ENCODE measurements at places on chromosomes 6 and 20. TPM values are rescaled to one million over a fixed set of nuclear protein-coding genes. Genes with fewer than 3 reads are reported as not detected.

DNA sequence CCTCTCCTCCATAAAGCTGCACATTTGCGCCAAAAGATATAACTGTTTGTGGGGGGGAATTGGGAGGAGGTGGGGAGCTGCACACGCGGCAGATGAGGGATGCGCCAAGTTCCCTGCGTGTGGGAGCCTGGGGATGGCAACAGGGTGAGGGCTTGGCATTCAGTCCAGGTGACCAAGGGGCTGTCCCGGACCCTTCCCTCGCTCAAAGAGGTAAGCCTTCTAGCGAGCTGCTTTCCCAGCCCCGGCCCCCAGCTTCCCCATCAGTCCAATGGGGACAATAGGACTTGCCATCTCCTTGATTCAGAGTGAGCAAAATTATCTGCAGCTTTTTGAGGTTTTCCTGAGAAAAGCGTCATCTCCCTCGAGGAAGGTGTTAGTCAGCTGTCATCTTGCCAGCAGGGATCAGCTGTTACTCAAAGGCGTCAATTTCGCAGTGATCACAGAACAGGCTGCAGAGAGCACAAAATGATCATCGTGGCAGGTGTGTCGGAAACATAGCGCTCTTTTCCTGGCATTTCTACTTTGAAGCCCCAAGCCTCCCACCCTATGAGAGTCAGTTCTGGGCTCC lies 21.3 kb downstream of the ZNF831 start:
- no peak for DNase-seq

The RBM24 gene
- not detected for polyA plus RNA-seq

DNA sequence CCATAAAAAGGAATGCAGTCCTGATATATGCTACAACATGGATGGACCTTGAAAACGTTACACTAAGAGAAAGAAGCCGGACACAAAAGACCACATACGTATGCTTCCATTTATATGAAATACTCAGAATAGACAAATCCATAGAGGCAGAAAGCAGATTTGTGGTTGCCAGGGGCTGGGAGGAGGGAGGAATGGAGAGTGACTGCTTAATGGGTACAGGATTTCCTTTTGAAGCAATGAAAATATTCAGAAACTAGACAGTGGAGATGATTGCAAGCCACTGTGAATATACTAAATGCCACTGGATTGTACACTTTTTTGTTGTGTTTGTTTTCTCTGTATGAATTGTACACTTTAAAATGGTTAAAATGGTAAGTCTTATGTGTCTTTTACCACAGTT lies 29.4 kb upstream of the CDKN1A start:
- DNase-seq: no peak

GRCh38 chr6:31750411-31751022 lies 10.7 kb downstream of the MSH5 start:
- DNase-seq: no peak

DNA sequence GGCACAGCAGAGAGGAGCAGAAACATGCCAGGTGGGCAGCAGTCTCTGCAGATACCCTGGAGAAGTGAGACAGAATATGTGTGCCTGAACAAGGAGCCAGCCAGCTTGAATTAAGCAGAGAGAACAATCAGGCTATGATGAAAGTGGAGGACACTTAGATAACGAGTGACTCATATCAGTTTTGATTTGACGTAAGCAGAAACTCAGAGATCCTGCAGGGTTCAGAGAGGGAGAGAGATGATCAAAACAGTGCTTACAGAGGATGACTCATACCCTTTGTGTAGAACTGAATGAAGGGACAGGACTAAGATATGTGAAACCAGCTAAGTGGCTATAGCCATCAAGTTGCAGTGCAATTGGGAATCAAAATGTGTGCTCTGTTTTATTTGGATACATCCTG lies 300.7 kb downstream of the TENT5A start:
- no peak for DNase-seq

The KATNA1 gene
- 32.8 TPM for polyA plus RNA-seq

The RAB22A gene
- 12.2 TPM for polyA plus RNA-seq

DNA sequence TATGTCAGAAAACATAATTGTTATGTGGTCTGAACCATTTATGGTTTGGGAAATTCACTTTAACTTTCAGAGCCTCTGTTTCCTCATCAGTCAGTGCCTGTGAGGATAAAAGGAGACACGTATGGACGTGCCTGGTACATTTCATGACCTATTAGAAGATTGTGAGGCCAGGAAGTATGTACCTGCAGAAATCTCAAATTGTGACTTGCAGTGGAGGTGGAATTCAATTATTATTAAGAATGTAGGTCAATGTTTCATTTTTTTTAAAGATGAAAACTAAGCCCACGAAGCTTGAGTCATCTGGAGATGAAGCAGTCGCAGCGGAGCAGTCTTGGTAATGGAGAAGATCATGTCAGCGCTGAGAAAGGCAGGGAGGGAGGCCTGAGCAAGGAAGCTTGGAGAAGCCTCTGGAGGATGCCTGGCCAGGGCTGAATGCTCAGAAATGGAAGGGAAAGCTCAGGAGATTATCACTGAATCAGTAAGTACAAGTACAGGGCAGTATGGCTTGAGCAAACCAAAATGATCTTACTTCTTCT lies 3.9 kb upstream of the DSE start:
- DNase-seq: no peak

GRCh38 chr6:22583230-22583629 lies 13.9 kb downstream of the HDGFL1 start:
- DNase-seq: no peak

DNA sequence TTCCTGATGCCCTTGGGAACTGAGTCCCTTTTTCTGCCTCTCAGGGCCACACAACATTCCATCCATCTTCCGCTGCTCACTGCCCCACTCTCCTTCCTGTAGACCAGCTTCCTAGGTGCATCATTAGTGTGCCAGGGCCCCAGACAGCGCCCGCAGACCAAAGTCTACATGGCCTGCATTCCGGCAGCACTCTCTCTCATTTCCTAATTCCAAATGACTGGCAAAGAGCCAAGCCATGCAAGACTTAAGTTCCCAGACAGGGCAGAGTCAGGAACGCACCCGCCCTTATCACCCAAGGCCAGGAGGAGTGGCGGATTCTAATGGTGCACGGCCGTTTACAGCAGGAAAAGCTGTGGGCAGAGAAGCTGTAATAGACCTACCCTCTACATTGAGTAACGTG lies 159.8 kb upstream of the ARID1B start:
- DNase-seq: no peak

The WASF1 gene
- polyA plus RNA-seq: 1.2 TPM

The ADGRF1 gene
- polyA plus RNA-seq: not detected

The PFDN4 gene
- polyA plus RNA-seq: 46.5 TPM

DNA sequence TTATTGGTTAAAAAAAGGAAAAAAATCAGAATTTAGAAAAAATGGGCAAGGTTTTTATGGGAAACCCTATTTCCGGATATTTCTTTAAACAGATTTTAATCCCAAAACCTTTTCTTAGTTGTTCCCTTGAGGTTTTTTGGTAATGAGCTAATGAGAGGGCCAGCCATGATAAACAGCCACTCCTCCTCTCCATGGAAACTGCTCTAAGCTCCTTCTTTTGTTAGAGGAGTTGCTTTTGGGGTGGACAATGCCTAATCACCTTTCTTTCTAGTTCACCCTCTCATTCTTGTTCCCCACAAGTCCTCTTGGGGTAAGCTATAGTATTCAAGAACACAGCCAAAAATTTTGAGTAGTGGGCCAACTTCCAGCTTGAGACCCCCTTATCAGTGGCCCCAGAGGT lies 105.0 kb upstream of the FAM184A start:
- no peak for DNase-seq

The VWA7 gene
- not detected for polyA plus RNA-seq

The TGM2 gene
- polyA plus RNA-seq: not detected

GRCh38 chr20:46324379-46324778 lies 16.1 kb upstream of the CDH22 start:
- no peak for DNase-seq

The PMEPA1 gene
- polyA plus RNA-seq: 3.1 TPM

The AKAP7 gene
- 16.8 TPM for polyA plus RNA-seq

GRCh38 chr20:31475472-31476293 lies 595 bp downstream of the REM1 start:
- no peak for DNase-seq

The CTCFL gene
- not detected for polyA plus RNA-seq

GRCh38 chr20:25675161-25675560 lies 21.5 kb downstream of the ZNF337 start:
- DNase-seq: no peak

GRCh38 chr20:21099751-21100577 lies 6.2 kb downstream of the LINC00237 start:
- peak; percentile 45 for DNase-seq

DNA sequence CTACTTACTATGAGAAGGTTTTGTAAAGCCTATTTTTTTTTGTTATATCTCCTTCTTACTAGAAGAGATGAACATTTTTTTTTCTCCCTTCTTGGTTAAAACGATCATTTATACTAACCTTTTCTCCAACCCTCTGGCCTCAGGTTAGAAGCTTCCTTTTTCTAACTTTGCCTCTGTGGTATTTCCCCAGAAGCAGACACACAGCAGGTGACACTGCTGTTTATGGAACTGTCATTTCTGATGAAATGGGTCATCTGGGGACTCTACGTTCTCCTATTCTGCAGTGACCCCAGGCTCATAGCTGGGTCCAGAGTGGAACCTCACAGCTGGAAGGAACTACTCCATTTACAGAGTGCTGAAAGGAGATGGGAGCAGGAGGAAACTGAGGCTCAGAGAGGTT lies 746.3 kb upstream of the CHD6 start:
- no peak for DNase-seq

GRCh38 chr6:111844921-111845320 lies 28.3 kb downstream of the FYN start:
- no peak for DNase-seq
